ENCODE measurements at places on chromosomes 3 and 15. TPM values are rescaled to one million over a fixed set of nuclear protein-coding genes. Genes with fewer than 3 reads are reported as not detected.

Gene ULK4
- 3.4 TPM for polyA plus RNA-seq

Gene COL6A5
- polyA plus RNA-seq: 0.05 TPM

Gene POPDC2
- polyA plus RNA-seq: 11.5 TPM

DNA sequence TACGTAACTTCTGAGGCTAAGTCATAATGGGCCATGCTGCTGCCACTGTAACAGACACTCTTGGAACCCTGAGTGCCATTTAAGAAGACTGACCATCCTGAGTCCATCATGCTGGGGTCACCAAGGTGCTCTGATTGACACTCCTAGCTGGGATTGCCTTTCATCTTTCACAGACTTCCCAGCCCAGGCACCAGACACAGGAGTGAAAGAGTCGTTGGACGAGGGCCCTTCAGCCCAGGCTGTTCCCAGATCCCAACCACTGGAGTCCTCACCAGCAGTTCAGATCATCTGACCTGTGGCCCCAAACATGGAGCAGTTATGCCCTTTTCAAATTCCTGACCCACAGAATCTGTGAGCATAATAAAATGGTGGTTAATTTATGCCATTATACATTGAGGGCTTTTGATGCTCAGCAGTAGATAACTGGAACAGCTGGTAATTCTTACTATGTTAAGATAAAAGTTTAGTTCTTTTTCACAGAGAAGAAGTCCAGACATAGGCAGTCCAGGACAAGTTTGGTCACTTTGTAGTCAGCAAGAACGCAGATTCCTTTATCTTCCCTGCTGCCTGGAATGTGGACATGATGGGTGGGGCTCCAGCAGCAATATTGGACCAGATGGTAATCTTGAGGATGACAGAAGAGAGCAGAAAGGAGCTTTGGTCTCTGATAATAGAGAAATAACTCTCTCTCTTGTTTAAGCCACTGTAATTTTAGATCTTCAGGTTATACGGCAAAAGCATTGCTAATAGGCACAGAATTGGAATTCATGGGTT is 7.3 kb upstream of the EHD4 start:
- no peak for DNase-seq

- DNase-seq: peak; percentile 38
These were observed 578.0 kb upstream of the GRM7 start for GRCh38 chr3:6282918-6283317.

DNA sequence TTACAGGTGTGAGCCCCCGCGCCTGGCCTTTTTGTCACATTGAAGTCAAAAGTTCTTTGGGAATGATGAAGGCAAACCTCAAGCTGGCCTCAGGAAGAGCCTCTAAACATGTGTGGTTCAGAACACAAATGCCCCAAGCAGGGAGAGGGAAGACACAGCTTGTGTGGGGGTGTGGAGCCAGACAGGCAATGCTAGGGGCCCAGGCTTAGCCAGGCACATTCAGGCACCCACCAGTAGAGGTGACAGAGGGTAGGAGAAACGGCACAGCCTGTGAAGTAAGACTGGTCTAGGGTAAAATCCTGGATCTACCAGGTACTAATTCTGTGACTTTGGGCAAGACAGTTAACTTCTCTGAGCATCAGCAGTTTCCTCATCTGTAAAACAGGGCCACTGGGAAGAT is 3.5 kb downstream of the HDC start:
- no peak for DNase-seq

- no peak for DNase-seq
These were observed 49.0 kb downstream of the B3GNT5 start for GRCh38 chr3:183301937-183302580.

DNA sequence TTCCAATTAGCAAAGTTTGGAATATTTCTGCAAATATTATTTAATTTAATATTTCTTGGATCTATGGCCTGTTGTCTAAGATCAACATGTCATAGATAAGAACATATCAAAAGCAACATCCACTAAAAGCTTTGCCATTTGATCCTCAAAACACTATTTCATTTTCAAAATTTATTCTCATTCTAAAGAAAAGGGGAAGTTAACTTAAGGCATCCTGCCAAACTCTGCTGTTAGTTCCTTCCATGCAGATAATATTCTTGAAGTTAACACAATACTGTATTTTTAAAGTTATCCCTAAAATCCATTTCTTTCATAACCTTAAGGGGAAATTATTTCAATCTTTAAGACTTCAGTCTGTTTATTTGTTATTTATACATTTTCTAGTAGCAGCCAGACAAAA is 28.2 kb upstream of the GBE1 start:
- peak; percentile 41 for DNase-seq

Data from muscle of leg (tissue), 16 donors.